ENCODE measurements at places on chromosomes 4 and X.

- DNase-seq = peak; percentile 78
Observed at GRCh38 chr4:145480257-145480656, 1.4 kb upstream of the SMAD1 start.

DNA sequence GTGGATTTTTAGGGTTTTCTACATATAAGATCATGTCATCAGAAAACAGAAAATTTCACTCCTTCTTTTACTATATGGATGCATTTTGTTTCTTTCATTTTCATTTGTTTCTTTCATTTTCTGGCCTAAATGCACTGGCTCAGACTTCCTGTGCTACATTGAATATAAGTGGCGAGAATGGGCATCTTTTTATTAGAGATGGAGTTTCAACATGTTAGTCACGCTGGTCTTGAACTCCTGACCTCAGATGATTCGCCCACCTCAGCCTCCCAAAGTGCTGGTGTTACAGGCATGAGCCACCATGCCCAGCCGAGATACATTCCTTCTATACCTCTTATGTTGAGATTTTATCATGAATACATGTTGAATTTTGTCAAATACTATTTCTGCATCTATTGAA is 61.8 kb downstream of the BRWD3 start:
- DNase-seq = no peak

- no peak for DNase-seq
Observed at GRCh38 chr4:27248829-27249228, 388.2 kb downstream of the STIM2 start.

GRCh38 chrX:24202465-24203031 is 53.0 kb downstream of the ZFX start:
- no peak for DNase-seq

DNA sequence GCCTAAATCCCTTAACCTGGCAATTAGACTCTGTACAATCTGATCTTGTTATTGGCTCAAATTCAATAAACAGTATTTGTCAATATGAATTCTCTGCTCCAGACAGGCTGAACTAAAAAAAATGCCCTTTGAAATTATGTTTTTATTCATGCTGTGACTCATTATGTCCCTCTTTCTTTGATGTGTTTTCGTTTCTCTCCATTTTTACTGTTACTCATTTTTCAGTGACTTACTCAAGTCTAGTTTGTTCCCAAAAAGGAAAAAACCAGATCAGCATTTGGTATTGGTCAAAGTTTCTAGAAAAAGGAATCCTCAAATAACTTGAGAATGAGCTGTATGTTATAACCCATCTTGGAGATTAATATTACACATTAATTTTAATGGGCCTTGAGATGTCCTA is 40.4 kb downstream of the UNC5C start:
- DNase-seq = no peak

GRCh38 chr4:80613470-80613869 is 277.9 kb downstream of the CFAP299 start:
- no peak for DNase-seq

DNA sequence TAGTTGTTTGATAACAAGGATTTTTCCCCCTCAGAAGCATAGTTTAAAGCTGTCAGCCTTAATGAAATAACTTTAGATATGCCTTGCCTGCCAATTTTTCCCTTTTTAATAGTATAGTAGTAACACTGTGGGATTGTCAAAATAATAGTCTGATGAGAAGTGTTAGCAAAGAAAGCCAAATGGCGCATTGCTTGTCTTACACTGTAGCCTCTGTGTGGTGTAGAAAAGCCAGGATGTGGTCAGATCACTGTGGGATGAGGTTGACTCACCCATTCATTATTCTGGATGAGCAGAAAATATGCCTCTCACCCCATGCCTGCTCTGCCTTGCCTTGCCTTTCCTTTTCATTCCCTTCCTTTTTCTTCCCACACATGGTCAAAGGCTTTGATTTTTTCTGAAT is 257.8 kb upstream of the NRK start:
- no peak for DNase-seq

GRCh38 chrX:7283741-7284140 is 135.8 kb upstream of the PUDP start:
- DNase-seq = no peak

DNA sequence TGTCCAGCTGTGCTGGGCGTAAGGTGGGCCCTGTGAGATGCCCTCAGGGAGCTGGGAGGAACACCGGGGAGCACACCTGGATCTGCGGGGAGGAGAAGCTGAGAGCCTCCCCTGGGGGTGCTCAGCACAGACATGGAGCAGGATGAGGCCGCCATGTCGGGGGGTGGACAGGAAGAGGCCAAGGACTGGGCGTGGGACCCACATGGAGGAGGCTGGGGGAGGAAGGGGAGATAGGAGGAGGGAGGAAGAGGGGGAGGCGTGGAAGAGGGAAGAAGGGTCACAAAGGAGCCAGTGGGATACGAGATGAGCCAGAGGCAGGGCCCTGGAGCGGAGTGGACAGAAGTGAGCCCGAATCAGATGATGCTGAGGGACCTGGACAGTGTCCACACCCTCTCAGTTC is 66.3 kb downstream of the ZFYVE28 start:
- DNase-seq = no peak

GRCh38 chr4:158055668-158056067 is 117.2 kb downstream of the GASK1B start:
- no peak for DNase-seq

GRCh38 chrX:49042581-49043219 is 457 bp downstream of the TFE3 start:
- no peak for DNase-seq

DNA sequence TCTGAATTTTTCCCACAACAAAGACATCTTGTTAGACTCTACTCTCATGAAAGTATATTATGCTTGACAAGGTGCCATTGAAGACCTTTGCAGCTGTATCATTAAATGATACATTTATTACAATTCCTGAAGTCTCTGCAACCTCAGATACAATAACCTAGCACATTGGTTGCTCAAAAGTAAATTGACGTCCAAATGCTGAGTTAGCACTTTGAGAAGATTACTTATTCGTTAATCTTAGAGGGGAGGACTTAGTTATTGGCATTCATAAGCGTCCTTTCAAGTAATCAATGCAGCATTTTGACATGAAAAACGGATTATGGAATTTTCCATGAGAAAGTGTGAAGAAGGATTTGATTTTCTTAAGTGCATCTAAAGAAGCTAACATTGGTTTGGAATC is 151.6 kb downstream of the ARSF start:
- no peak for DNase-seq

DNA sequence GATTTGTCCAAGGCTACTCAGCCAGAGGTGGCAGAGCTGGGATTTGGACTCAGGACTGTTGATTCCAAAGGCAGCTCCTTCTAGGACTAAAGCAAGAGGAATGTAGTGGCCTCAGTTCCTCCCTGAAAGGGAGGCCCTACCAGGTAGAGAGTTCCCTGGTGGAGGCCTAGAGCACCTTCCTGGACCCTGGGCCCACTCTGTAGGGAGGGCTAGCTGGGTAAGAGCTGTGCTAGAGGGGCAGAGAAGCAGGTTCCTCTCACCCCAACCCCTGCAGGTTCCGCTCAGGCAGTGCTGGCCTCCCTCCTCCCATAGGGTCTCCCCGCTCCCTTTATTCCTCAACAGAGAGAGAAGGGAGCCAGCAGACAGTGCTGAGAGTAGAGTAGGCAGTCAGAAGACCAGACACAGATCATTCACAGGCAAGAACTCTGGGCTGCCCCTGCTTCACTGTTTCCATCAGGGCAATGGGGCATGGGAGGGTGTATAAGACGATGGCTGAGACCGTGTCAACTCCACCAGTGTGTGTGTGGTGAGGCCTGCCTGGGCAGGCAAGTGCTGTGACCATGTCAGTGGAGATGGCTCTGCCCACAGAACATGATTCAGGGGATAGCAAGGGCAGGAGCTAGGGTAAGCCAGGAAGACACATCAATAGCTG is 12.4 kb upstream of the PJA1 start:
- DNase-seq = no peak

- DNase-seq = no peak
Observed at GRCh38 chrX:94662689-94663088, 988.7 kb downstream of the FAM133A start.

DNA sequence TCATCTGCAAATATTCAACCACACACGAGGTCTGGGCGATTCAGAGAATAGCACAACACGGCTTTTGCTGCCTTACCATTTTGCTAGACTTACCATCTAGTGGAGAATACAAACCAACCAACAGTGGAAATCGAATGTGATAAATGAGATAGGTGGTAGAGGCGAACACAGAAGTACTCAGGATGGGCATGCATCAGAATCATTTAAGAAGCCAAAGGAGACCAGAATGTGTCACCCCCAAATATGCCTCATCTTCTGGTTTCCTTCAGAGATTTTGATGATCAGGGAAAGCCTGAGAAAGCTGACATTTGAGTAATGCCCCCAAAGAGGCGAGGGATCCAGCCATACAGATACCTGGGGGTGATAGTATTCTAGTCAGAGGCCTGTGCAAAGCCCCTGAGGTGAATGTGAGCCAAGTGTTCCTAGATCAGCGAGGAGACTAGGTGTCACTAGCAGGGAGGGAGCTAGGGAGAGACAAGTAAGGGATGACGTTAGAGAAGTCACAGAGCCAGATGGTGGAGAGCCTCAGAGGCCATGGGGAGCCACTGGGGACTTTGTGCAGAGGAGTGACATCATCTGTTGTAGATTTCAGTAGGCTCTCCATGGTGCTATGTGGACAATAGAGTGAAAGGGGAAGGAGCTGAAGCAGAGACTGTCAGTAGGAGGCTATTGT is 1.7 kb downstream of the MTMR1 start:
- peak; percentile 29 for DNase-seq

Data from suppressor macrophage (primary cell).